Epithelial cell of prostate (primary cell): ENCODE measurements at places on chromosomes 1 and 21.

DNA sequence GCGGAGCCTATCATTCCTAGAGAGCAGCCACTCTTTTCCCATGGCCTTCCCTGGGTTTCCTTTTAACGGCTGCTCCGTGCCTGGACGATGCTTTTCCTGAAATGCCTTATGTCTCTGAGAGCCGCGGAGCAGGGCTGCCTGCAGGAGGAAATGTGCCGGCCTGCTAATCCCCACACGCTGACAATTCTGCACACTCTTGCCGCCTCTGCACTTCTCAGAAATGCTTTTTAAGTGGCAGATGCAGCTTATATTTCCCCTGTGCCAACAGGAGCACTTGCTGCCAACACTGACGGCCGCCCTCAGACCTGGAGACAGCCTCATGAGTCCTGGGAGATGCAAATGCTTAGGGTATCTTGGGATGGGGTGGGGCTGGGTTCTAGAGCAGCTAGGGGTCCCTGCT, 253.2 kb downstream of the GRIK3 start:
- no peak for DNase-seq

DNA sequence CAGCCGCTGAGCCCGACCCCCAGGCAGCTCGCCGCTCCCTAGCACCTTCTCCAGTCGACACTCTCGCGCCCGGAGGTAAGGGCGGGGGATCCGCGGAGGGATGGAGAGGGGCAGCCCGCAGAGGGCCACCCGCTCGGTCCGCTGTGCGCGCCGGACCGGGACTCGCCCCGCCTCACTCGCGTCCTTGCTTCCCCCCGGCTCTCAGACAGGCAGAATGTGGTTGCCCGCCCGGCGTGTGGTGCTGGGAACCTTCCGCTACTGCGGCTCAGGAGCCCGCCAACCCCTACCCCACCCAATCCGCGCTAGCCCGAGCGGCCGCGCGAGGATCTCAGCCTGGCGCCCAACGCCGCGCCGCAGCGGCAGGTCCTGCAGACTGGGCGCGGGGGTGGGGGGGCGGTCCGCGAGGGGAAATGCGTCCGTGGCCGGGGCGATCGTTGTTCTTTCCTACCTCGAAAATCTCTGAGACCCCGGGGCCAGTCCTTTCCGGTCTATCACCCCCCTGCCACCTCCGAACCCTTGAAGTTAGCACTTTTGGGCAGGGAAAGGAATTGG, 404 bp downstream of the LRRC8C start:
- DNase-seq: no peak

DNA sequence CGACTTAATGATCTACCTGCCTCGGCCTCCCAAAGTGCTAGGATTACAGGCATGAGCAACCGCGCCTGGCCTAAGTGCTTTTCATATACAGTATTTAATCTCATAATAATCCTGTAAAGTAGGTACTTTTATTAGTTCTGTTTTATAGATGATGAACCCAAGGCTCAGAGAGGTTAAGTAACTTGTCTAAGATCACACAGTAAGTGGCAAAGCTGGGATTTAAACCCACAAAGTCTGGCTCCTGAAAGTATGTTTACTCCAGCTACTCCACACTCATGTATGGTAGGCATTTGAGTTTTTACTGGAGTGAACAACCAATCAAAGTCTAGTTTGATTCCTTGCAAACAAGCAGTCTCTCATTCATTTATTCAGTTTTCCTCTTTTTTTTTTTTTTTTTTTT, 2.3 kb downstream of the DFFA start:
- no peak for DNase-seq

GRCh38 chr1:175388285-175388684, 195.7 kb upstream of the KIAA0040 start:
- no peak for DNase-seq

DNA sequence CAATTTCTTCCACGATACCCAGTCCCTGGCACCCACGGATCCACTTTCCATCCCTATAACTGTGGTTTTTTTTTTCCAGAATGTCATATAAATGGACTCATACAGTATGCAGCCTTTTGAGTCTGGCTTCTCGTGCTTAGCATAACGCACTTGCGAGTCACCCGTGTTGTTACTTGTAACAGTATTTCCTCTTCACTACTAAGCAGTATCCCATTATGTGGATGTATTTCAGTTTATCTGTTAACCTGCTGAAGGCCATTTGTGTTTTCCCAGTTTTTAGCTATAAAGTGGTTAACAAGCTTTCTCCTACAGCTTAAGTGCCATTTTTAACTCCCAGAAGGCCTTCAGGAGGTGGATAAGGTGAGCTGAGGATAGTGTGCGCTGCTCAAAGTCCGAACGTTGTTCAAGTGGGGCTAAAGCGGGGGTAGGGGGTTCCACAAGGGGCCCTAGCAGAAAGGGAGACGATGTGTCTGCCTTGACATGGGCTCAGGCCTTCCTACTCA, 829 bp downstream of the ADAR start:
- no peak for DNase-seq

GRCh38 chr1:108560189-108560873, 431 bp downstream of the EEIG2 start:
- DNase-seq: no peak

DNA sequence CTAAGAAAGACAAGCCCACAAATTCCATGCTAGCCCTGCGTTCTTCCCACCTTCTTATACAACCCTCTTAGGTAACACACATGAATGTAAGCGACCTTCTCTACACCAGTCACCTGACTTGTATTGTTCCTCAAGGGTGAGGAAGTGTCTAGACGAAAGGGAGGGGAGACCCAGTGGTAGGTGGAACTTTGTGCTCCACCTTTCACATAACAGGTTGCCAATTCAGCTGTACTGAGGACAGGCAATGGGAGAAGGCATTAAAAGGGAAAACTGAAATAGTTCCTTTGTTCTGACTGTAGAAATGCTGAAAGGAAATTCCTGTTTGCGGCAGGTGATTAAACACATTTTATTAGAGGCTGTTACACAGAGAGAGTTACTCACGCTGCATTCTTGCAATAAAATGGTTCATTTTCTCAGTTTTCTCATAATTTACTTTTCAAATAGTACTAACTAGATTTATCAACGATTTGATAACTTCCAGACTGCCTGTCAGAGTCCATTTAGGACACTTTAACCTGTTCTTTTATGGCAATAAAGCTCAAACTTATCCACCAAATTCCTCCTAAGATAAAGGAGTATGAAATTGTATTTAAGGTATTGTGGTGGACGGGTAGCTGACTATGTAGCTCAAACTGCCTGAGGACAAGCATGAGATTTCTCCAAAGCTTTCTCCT, 17.8 kb upstream of the CHRM3 start:
- DNase-seq: peak; percentile 52

DNA sequence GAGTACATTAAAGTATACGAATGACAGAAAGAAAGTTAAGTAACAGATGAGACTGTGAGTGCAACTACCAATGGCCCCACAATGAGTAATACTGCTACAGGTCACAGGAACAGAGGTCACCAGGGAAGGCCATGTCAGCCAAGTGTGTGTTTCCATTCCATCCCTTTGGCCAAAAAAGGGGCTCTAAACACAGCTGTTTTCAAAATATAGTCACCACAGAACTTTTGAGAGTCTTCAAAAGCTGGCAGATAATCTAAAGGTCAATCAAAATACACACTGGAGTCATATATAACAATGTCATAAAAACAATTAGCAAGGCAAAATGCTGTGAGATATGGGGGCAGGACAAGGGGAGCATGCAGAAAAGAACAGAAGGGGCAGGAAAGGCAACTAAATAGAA, 10.2 kb downstream of the USP24 start:
- no peak for DNase-seq

DNA sequence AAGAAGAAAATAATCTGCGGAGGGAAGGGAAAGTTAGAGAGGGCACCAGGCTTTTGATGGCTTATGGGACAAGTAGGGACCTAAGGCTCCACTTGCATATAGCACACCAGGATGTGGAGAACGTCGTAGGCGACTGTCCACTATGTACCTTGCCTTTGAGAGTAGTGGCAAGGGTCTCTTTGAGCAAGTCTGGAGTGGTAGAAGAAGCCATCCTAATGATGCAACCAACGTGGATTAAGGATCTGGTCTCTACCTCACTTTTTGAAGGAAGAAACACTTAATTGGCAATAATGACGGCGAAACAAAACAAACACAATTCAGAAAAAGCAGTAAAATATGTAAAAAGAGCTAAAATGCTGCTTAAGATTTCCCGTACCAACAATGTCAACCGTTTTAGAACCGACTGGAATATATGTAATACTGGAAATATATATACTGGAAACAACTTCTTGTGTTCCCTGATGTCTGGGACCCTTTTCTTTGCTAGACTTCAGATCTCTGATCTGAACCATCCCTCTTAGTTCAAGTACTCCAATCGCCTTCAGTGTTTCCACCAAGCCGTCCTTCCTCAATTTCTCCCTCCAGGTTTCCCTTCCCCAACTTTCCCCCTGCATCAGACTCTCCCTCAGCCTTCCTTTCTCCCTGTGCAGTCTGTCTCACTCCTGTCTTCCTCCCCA, 821 bp upstream of the KHDRBS1 start:
- DNase-seq: no peak

GRCh38 chr1:32122151-32122550, 14.3 kb downstream of the KPNA6 start:
- no peak for DNase-seq

DNA sequence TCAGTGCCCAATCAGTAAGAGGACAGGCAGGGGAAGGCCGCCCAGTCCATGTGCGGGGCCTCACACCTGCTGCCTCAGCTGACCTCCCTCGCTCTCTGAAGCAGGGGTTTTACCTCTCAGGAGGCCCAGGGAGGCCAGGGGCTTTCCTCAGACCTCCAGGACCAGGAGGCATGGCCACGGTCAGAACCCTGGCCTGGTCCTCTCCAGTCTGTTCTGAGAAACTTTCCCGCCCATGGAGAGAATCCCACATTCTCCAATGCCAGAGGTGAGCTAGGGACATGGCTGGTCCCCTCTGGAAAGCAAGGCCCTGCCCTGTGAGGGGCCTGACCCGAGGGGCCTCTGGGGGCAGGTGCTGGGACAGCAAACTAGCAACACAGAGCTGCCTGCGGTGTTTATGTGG, 68.2 kb downstream of the DMRTB1 start:
- DNase-seq: no peak

DNA sequence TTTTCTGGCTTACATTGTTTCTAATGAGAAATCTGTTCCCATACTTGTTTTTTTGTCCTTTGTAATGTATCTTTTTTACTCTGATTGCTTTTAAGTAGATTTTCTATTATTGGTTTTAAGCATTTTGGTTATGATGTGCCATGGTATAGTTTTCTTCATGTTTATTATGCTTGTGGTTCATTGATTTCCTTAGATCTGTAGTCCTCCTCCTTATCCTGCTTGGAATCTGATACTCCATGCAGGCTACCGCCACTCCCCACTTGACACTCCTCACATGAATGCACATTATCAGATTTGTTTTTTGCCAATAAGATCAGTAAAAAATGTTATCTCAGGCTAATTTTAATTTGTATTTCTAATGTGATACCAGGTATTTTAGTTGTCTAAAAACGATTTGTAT, 20.8 kb downstream of the UROD start:
- DNase-seq: no peak

- DNase-seq: no peak
These were observed 10.6 kb downstream of the PDZK1 start for GRCh38 chr1:145696630-145696960.

DNA sequence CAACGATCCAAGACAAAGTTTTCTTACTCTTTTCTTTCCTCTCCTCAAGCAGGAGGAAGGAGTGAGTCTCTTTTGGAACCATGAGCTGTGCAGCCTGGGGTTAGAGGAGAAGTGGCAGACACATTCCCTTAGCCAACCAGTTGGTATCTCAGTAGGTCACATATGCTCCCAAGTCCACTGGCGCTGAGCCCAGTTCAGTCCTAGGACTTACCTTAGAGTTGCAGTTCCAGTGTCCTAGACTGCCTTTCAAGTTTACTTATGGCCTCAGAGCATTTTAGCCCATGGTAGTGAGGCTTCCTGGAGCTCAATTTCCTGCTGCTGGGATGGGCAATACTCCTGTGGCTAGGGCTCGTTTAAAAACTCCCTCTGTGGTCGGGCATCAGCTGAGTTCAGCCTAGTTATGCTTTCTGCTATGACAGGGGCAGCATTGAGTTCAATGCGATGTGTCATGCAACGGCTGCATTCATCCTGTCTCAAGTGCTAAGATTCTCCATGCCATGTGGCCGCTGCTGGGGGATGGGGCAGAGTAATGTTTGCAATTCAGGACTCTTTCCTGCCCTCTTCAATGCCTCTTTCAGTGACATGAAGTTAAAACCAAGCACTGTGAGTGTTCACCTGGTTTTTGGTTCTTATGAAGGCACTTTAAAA, 103.8 kb downstream of the LRRC7 start:
- DNase-seq: no peak

DNA sequence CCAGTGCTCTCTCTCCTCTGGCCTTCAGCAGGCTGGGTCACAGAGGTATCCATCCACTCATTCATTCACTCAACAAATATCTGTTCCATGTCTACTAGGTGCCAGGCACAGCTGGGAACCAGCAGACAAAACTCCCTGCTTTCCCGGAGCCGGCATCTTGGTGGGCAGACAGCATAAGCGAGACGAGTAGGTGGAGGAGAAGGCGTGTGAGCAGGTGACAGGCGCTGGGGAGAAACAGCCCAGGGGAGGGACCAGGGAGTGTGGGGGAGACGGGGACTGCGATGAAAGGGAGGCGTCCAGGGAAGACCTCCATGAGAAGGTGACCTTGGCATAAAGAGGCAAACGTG, 11.0 kb upstream of the KCNAB2 start:
- no peak for DNase-seq

DNA sequence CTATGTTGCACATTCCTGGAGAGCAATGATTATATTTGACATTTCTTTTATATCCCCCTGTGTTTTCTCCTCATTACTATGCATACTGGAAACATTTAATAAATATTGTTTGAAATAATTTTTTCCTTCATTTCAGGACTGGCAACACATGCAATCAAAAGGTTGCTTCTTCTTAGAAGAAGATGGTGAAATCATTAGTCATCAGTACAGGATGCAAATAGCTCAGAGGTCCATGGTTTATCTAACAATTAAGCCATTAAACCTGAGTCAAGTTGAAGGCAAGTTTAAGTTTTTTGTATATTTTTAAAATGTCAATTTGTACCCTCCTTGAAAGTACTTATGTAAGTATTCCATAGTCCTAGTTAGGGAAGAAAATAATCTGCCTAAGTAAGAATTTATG, 22.5 kb downstream of the EFCAB7 start:
- DNase-seq: peak; percentile 10

- DNase-seq: peak; percentile 85
These were observed 160.4 kb downstream of the RUNX1 start for GRCh38 chr21:34888569-34889319.

GRCh38 chr1:56585985-56586384, 6.6 kb upstream of the PLPP3 start:
- DNase-seq: no peak

GRCh38 chr21:42569732-42570301, 56.2 kb downstream of the SLC37A1 start:
- no peak for DNase-seq
